ENCODE measurements at places on chromosomes 12 and 14.

- no peak for DNase-seq
These were observed 3.9 kb downstream of the LHX5 start for GRCh38 chr12:113467502-113468364.

DNA sequence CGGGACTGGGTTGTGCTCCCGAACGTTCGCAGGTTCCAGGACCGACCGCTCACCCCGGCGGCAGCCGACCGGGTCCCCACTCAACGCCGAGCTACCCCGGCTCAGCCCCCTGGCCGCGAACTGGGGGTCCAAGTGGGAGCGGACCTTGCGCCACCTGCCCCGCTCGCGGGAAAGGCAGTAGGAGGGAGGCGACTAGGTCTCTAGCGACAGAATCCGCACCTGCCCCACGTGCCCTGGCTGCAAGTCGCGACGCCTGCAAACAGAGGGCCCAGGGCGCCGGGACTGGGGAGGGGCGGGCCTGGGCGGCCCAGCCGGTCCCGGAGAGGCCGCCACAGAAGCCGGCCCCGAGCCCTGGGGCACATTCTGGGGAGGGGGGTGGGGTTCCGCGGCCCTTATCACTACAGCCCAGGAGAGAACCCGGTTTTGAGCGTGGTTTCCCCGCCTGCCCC lies 239.2 kb upstream of the CPNE8 start:
- no peak for DNase-seq

DNA sequence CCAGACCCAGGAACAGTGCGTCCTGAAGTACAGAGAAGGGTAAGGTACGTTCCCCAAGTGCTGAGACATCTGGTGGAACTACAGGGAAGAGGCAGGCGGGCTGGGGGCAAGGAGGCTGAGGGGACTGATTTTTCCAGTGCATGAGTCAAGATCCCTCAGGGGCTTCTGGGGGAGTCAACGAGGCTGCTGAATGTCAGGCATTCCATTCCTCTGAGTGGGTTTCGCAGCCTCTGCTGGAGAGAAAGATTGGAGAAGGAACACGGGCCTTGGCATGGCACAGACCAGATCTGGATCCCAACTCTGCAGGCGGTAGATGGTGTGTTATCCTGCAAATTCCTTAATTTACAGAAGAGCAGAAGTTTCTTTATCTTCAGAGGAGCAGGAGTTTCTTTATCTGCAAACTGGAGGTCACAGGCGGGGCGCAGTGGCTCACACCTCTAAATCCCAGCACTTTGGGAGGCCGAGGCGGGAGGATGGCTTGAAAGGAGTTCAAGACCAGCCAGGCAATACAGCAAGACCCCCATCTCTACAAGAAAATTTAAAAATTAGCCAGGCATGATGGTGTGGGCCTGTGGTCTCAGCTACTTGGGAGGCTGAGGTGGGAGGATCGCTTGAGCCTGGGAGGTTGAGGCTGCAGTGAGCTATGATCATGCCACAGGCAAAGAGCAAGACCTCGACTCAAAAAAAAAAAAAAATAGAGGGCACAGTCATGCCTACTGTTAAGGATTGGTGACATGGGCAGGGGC lies 132.6 kb upstream of the MAP1LC3B2 start:
- DNase-seq: no peak

DNA sequence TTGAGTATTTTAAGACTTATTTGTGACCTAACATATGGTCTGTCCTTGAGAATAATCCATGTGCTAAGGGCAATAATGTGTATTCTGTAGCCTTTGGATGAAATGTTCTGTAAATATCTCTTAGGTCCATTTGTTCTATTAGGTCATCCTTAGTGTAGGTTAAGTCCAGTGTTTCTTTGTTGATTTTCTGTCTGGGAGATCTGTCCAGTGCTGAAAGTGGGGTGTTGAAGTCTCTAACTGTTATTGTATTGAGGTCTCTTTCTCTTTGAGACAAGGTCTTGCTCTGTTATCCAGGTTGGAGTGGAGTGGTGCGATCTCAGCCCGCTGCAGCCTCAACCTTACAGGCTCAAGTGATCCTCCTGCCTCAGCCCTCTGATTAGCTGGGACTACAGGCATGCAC lies 108.0 kb downstream of the FIGNL2 start:
- no peak for DNase-seq

- DNase-seq: no peak
These were observed 17.2 kb downstream of the DPF3 start for GRCh38 chr14:72876710-72877063.

DNA sequence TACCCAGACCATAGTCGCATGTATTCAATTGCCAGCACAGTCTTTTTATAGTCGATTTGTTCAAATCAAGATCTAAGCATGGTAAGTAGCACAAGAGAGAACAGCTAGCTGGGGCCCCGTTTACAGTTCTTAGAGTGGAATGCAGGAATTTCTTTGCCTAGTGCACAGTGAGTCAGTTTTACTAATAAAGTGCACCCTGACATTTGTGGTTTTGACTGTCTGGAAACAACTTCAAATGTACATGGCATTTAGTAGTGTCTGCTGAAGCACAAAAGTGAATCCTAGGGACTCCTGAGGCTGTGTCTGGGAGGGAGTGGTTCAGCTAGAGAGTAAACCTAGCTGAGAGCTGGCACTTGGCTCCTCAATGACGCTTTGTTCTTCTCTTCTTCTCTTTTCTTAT lies 64.9 kb downstream of the TMX1 start:
- no peak for DNase-seq

DNA sequence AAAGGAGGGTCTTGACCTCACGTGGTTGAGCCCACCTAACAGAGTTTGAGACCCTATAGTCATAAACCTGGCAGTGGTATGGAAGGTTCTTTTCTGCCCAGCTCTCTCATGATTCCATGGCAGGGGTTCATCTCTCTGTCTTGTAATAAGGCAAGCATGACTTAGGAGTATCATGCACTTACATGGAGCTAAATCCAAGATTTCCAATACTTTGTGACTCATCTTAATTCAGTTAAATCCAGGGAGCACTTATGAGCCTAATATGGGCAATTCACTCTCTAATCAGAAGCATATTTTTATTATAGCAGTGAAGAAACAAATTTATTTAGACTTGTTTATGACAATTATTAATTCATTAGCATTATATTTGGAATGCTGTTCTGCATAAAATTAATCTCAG lies 131.8 kb upstream of the CPSF6 start:
- DNase-seq: no peak

GRCh38 chr12:41344776-41345470 lies 156.8 kb downstream of the PDZRN4 start:
- DNase-seq: no peak

DNA sequence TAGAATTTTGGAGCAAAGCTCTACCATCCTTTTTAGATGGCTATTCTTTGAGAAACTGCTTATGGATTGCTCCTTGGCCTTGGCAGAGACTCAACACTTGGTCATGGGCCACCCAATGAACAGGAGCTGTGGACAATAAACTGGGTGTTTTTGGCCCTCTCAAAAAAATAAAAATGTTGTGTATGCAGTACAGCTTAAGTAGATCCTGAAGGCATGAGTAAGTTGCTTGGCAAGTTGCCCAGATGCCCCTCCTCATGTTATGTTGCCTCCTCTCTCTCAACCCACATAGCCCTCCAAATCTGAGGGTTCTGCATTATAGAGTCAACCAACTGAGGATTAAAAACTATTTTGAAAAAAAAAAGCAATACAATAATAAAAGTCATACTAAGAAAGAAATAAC lies 124.9 kb downstream of the ATP23 start:
- no peak for DNase-seq

DNA sequence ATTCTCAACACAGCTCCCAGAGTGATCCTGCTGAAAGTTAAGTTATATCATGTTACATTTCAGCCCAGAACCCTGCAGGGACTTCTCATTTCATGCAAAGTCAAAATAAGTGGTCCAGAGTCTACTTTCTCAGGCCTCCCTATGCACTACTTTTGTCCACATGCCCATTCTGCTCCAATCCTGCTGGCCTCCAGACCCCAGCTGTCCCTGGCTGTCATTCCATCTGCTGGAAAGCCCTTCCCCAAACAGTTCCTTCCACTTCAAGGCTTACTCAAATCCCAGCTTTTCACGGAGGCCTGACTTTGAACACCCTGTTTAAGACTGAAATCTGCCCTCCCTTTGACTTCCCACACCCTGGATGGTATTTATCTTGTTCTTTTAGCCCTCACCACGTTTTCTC lies 109.8 kb upstream of the DNM1L start:
- no peak for DNase-seq

DNA sequence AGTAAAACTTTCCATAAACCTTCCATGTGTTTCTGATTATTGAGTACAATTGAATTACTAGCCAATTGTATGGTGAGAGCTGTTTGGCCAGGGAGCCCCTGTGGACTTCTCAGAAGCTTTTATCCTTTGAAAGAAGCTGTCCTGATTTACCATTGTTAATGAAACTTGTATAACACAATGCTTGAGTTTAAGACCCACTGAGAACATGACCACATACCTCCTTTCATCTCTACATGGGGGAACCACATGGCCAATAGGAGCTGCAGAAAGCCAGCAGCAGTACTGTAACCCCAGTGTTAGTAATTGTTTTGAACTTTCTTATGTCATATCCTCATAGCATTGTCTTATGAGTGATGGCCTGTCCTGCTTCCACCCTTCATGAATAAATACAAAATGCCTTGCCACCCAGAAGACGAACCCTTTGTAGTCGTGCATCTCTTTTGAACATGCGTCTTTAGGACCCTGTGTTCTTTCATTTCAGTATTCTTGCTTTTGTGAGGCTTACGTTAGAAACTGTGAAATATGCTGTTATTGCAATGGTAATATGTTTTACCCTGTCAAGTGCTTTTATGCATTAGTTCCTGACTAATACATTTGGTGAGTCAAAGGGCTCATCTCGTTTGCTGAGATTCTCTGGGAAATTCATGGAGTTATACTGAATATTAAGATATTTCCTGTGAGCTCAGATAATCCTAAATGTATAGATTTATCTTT lies 815.7 kb downstream of the NRXN3 start:
- DNase-seq: no peak

GRCh38 chr14:74244115-74244514 lies 4.9 kb downstream of the VSX2 start:
- no peak for DNase-seq

- DNase-seq: no peak
These were observed 120.4 kb upstream of the KRR1 start for GRCh38 chr12:75631831-75632230.

DNA sequence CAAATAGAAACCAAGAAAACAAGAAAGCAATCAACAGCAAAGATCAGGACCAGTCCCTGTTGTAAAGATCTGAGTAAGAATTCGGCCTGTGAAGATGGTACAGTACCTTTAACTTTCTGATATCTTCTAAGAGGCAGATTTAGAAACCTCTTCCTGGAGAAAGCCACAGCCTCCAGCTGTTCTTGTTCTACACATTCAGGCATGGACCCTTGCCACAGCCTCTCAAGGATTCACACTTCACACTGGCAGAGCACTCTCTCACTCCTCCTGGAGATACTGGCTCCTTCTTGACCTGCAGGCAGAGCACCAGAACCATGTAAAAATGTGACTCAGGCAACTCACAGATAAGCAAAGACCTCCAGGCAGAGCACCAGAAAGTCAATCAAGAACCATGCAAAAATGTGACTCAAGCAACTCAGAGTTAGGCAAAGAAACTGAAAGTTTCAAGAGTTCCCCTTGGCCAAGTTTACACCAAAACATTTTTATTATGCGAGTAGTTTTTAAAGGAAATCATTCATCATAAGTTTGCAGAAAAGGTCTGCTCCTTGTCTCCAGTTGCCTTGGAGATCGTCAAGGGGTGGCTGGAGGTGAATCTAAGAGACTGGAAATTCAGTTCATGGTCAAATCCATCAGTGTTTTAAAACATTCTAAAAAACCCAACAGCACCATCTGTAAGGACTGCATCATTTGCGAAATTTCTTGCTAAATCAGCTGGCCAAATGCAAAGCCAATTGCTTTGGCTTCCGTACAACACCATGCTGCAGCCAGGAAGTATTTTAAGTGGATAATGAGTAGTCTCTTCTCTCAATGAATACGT lies 119.3 kb upstream of the MDM1 start:
- no peak for DNase-seq

GRCh38 chr12:112419297-112420133 lies 768 bp downstream of the PTPN11 start:
- DNase-seq: no peak

DNA sequence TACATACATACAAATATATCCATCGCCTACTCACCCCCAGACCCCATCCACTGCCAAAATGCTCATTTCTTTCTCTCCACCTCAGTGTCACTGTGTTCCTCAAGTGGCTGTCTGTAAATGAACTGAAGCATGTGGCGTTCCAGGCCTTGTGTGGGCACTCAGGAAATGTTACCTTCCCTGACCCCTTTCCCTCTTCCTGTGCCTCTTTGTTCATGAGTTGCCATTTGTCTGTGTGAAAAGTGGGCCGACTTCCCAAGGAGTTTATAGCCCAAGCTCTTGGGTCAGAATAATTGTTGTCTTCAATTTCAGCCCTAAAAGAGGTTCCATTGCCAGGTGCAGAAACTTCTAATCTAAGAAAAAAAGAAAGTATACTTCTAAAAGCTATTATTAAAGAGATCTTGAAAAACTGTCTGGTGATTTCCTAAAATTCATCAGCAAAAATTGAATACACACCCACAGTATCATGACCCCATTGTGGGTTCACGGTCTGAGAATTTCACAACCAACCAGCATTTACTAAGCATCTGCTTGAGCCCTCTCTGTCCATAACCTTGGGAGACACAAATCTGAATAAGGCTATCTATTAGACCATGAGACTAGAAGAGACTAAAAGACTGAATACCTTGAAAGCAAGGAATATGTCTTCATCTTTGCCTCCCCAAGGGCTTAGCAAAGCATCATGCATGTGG lies 201.4 kb upstream of the EEA1 start:
- no peak for DNase-seq

GRCh38 chr14:68854421-68854820 lies 61.6 kb upstream of the ZFP36L1 start:
- DNase-seq: no peak

- DNase-seq: no peak
These were observed 17.5 kb downstream of the PNMA1 start for GRCh38 chr14:73696466-73697400.

- DNase-seq: no peak
These were observed 993.5 kb downstream of the SLC6A15 start for GRCh38 chr12:83919081-83919480.

GRCh38 chr14:84783511-84783910 lies 746.4 kb upstream of the FLRT2 start:
- no peak for DNase-seq

- peak; percentile 85 for DNase-seq
These were observed 3.5 kb downstream of the PTPN21 start for GRCh38 chr14:88551094-88551870.
